ENCODE measurements at places on chromosomes 6 and 20.

GRCh38 chr6:18214003-18214402, 50.3 kb downstream of the DEK start:
- DNase-seq: no peak

- DNase-seq: no peak
Observed at GRCh38 chr6:165986311-165986913, 181.2 kb downstream of the TBXT start.

- DNase-seq: no peak
Observed at GRCh38 chr6:22970004-22970403, 400.6 kb downstream of the HDGFL1 start.

DNA sequence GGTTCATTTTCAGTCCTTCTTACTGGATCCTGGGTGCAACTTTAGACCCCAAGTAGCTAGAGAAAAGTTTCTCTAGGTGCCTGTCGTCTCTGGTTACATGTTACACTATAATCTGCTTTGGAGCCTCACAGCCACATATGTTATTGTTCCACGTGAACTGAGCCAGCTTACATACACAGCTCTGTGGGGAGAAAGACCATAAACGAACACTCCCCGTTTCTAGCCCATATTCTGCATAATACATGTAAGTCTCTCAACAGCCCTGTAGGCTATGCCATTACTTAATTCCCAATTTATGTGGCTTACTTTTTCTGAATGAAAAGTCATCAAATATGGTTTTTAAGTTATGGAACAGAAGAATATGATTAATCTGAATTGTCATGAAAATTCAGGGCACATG, 233.8 kb downstream of the BCKDHB start:
- no peak for DNase-seq

DNA sequence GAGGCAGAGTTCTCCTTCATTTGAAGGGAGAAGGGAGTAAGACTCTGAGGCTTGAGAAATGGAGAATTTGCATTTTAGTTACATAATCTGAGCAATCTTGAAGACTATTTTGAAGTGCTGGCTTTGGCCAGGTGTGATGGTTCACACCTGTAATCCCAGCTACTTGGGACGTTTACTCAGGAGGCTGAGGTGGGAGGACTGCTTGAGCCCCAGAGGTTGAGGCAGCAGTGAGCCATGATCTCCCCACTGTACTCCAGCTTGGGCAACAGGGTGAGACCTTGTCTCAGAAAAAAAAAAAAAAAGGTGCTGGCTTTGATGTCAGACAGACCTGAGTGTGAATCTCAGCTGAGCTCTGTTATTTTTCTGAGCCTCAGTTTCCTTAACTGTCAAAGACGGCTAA, 12.4 kb upstream of the ARMC12 start:
- DNase-seq: no peak

DNA sequence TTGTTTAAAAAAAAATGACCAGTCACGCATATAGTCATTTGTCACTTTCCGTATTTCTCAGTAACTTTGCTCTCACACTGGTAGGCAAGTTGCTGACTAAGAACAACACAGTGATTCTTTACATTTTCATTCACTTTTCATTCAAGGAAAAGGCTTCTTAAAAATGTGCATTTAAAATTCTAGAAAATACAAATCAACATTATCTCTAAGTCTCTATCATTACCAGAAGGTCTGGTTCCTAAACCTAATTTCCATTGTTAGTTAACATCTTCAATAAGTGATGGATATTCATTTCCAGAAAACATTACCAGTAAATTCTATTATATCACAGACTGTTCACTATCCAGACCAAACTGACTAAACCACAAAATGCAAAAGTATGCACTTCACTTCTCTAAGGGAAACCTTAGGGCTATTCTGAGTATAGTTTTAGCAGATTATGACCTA, 115.3 kb downstream of the AHI1 start:
- no peak for DNase-seq

DNA sequence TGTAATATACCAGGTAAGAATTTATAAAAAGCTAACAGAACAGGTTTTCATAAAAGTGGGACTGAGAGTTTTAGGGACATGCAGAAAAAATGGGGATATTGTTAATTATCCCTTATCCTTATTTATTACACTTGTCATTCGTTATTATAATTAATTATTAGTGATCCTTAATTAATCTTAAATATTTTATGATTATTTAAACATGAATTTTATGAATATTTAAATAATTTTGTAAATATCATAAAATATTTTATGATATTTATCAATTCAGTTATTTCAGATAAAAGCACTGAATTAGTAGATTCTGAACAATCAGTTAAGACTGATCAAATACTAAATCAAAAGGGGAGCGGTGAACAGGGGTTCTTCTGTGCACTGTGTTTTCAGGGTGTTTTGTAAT, 300.1 kb downstream of the PAX1 start:
- DNase-seq: no peak

- no peak for DNase-seq
Observed at GRCh38 chr6:50791900-50792508, 26.7 kb upstream of the TFAP2B start.

DNA sequence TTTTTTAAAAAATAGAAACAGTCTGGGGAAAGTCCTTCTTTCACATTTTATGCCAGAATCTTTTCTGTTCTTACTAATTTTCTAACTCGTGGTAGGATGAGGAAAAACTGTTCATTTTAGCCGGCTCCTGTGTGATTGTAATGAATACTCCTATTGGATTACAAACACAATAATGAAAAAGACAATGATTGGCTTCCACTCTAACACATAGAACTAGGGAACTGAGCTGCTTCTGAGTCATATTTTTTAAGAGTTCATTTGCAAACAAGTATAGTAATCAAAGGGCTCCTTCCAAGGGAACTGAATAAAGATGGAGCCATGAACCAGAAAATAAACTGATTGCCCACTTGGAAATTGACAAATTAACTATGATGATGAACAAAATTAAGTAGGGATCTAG, 265.3 kb upstream of the TCF21 start:
- no peak for DNase-seq

DNA sequence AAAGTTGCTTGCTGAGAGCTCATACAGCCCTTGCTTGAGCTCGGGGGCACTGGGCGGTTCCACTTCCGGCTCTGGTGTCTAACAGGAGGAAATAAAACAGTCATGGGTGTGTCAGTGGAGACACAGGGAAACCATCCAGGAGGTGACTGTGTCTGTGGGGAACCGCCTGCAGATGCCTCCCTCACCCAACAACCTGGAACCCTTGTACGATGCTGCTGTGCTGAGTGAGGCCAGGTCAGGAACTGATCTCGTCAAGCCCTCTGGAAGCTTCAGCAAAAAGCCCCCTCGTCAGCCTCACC, 15.5 kb downstream of the TXNDC5 start:
- DNase-seq: no peak

GRCh38 chr20:14710951-14711350, 373.5 kb upstream of the FLRT3 start:
- no peak for DNase-seq

DNA sequence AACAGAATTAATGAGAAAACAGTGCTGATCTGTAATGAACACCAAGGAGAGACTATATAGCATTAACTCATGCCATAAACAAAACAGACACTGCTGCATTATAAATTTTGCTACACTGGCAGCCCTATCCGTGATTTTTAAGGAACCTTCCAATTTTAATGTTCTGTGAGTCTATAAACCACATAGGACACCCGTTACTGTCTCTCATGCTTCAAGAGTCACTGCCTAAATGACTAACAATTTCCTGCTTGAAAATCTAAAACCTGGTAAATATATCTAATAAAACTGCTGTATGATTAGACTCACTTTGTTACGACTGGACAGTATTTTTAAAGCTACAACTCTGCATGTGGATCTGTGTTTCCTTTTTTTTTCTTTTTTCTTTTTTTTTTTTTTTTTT, 8.7 kb downstream of the CHD6 start:
- DNase-seq: no peak

- peak; percentile 86 for DNase-seq
Observed at GRCh38 chr20:19785173-19785982, 27.3 kb downstream of the RIN2 start.

- DNase-seq: no peak
Observed at GRCh38 chr20:32440069-32440757, 82.1 kb downstream of the ASXL1 start.

DNA sequence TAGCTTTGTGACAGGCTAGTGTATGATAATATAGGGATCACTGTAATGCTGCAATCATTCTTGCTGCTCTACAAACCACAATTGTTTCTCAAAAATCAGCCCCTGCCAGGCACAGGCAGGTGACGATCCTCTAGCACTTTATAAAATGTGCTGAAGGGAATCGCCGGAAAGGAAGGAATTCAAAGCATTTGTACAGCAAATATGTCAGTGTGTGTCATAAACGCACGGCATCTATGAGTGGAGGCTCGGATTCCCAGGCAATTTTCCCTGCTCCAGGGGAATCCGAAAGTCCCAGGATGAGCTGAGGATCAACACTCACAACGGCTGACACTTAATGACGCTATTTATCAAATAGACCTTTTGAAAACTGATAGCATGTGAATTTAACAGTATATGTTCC, 1.4 kb downstream of the PHACTR1 start:
- peak; percentile 57 for DNase-seq

DNA sequence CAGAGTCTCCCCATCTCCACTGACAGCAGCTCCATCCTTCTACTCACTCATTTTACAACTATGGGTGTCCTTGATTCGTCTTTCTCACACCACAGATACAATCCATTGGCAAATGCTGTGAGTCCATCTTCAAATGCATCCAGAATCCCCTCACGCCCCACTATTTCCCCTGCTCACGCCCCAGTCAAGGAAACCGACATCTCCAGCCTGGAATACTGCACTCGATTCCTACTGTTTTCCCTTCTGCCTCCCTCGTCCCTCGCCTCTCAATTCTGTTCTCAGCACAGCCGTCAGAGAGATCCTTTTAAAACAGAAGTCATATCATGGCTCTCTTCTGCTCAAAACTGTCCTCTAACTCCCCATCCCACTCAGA, 4.7 kb downstream of the HLA-B start:
- no peak for DNase-seq

- DNase-seq: no peak
Observed at GRCh38 chr6:166459272-166459671, 76.5 kb upstream of the MPC1 start.

DNA sequence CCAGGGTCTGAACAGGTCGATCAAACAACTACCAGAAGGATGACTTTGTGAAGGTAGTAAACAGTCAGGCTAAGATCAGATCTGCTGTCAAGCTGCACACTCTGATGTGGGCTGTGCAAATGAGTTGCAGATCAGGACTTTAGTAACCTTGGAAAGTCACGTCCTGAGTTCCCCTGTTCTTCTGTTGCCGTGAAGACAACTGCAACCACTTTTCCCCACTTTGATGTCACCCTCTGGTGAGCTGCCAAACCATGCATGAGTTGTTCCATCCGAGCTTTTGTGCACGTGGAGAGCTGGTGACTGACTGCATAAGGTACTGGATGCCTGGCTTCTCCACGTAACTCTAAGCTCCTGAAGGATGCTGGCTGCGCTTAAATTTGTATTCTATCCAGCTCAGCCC, 111.0 kb downstream of the CD83 start:
- peak; percentile 61 for DNase-seq

All from fibroblast of skin of left quadriceps (primary cell).